B cell (primary cell): ENCODE measurements at places on chromosomes 2 and 18. TPM values are rescaled to one million over a fixed set of nuclear protein-coding genes. Genes with fewer than 3 reads are reported as not detected.

DNA sequence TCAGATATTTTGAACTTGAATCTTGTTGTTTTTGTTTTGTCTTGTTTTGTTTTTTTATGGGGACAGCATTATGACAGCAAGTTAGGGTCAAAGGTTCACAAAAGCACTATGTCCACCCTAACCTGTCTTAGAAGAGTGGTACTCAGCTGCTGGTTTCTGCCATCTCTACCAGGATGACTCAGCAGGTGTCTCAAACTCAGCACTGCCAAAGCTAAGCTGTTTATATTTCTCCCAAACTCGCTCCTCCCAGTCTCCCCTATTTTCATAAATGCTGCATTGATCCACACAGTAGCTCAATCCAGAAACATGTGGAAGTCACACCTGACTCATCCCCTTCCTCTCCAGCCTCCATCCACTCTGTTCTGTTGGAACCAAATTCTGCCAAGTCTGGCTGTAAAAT lies 134.9 kb downstream of the ZBTB7C start:
- DNase-seq, result no peak

DNA sequence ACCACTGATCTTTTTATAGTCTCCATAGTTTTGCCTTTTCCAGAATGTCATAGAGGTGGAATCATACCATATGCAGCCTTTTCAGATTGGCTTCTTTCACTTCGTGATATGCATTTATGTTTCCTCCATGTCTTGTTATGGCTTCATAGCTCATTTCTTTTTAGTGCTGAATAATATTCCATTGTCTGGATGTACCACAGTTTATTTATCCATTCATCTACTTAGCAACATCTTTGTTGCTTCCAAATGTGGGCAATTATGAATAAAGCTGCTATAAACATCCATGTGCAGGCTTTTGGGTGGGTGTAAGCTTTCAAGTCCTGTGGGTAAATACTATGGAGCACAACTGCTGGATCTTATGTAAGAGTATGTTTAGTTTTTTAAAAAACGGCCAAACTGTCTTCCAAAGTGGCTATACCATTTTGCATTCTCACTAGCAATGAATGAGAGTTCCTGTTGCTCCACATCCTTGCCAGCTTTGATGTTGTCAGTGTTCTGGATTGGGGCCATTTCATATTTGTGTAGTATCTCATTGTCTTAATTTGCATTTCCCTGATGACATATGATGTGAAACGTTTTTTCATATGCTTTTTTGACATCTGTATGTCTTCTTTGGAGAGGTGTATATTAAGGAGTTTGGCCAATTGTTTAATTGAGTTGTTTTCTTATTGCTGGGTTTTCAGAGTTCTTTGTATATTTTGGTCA lies 20.6 kb downstream of the STPG4 start:
- no peak for DNase-seq

Gene LRRTM1
- total RNA-seq, result not detected in 2 replicates

Gene TANK
- total RNA-seq, result 179 and 191 TPM in 2 replicates

Gene KCNG3
- total RNA-seq, result not detected in 2 replicates

Gene GAREM2
- total RNA-seq, result 1.7 and 1.8 TPM in 2 replicates

Gene GLS
- 194 and 195 TPM in 2 replicates for total RNA-seq

Gene MRPL44
- total RNA-seq, result 23.4 and 26.7 TPM in 2 replicates

Gene LIMS1
- 22.1 and 26.2 TPM in 2 replicates for total RNA-seq
